CD14-positive monocyte (primary cell): ENCODE measurements at places on chromosomes 6 and 20.

DNA sequence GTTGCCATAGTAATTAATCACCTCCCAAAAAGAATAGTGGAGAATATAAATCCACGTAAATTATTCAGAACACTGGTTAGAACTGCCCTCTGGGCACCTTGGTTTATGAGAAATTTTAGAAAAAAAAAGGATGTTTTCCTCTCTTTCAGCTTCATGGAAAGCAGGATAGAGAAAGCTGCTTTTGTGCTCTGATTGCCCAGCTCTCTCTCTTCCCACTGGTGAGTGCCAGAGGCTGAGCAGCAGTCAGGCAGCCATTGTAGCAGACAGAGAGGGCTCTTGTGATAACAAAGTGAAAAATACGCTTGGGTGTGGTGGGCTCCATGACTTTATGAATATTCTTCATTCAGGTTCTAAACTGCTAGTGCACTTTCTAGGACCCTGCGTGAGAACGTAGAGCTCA, 26.4 kb downstream of the SLC35F1 start:
- no peaks in the 10 kb centered on the region for H3K4me1 ChIP-seq
- H3K27ac ChIP-seq = no peak overlapping the region
- no peak overlapping the region for H3K4me3 ChIP-seq
- DNase-seq = no peak

DNA sequence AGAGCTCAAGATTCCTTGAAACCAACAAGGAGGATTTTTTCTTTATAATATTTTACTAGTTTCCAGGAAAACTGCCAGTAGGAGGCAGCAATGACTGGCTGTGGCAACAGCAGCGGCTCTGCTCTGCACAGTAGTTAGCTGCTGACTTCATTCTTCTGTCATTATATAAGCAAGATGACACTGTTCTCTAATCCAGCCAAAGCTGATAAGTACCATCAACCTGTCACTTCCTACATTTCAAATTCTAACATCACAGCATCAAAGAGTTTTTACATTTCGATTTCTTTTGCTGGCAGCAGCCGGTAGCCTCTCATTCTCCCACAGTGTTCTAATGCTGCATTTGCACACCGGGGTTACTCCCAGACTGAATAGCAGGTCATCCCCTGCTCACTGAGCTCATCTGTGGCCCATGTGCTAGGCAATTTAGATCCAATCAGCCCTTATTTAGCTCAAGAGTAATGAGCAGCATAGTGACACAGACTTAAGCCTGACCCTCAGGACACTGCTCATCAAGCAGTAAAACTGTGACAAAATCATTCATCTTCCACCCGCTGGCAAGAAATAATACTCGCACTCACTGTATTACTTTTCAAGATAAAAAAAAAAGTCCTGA, 67.8 kb downstream of the MMS22L start:
- H3K36me3 ChIP-seq = peaks cover 3% of the 10 kb centered on the region
- H3K4me1 ChIP-seq = no peaks in the 10 kb centered on the region
- no peaks in the 10 kb centered on the region for H3K27me3 ChIP-seq

GRCh38 chr6:10410207-10411050, 4.4 kb downstream of the TFAP2A start:
- H3K4me3 ChIP-seq = no peak overlapping the region
- H3K36me3 ChIP-seq = no peaks in the 10 kb centered on the region
- H3K27me3 ChIP-seq = peaks cover 98% of the 10 kb centered on the region
- no peak overlapping the region for H3K27ac ChIP-seq

- H3K27me3 ChIP-seq = no peaks in the 10 kb centered on the region
- DNase-seq = peak; percentile 54
- peaks cover 16% of the 10 kb centered on the region for H3K36me3 ChIP-seq
- H3K4me3 ChIP-seq = peak overlapping the region; percentile 54
Measured at GRCh38 chr20:36756496-36756895, 10.6 kb upstream of the NDRG3 start.

- peaks cover 15% of the 10 kb centered on the region for H3K4me1 ChIP-seq
- H3K36me3 ChIP-seq = no peaks in the 10 kb centered on the region
- no peaks in the 10 kb centered on the region for H3K27me3 ChIP-seq
- H3K27ac ChIP-seq = no peak overlapping the region
Measured at GRCh38 chr6:7439228-7439627, 49.6 kb downstream of the RIOK1 start.
